Tongue (tissue), 3 donors: ENCODE measurements at places on chromosomes 3 and 15.
A peak's percentile ranks its signal among the peaks of the same experiment; 100 is the strongest.

GRCh38 chr3:174168026-174168425 is 691.1 kb upstream of the NAALADL2 start:
- DNase-seq, result no peak

DNA sequence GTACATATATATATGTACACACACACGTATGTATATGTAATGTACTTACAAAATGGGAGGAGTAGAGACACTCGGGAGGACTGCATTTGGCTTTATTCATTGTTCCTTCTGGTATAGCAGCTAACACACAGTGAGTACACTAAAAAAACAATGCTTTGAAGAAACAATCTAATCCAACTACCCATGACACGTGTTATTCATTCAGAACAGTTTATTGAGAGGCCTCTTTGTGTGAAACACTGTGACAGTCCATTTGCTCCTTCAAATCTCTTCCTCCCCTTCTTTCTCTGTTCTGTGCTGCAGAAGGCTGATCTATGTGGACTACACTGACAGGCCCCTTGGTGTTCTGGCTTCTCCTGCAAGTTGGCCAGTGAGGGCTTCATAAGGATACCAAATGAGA is 1075.9 kb upstream of the CFAP20DC start:
- no peak for DNase-seq

GRCh38 chr3:120659285-120659684 is 22.8 kb downstream of the HGD start:
- no peak for DNase-seq

GRCh38 chr3:42071904-42072812 is 19.0 kb upstream of the TRAK1 start:
- DNase-seq, result peak; percentile 97

- DNase-seq, result no peak
Measured at GRCh38 chr15:58415636-58416035, 16.2 kb upstream of the LIPC start.

- DNase-seq, result peak; percentile 92
Measured at GRCh38 chr3:197541756-197542539, 13.8 kb downstream of the BDH1 start.

- no peak for DNase-seq
Measured at GRCh38 chr15:92053753-92054316, 200.3 kb downstream of the SLCO3A1 start.
